ENCODE measurements at places on chromosomes 5 and 9. TPM values are rescaled to one million over a fixed set of nuclear protein-coding genes. Genes with fewer than 3 reads are reported as not detected.

- no peak for DNase-seq
- H3K36me3 ChIP-seq = peaks cover 31% of the 10 kb centered on the region
- no peak overlapping the region for H3K27ac ChIP-seq
- H3K27me3 ChIP-seq = no peaks in the 10 kb centered on the region
Measured at GRCh38 chr5:1465966-1466471, 20.8 kb upstream of the SLC6A3 start.

GRCh38 chr9:32839013-32839885 is 55.9 kb downstream of the TMEM215 start:
- H3K4me1 ChIP-seq = no peaks in the 10 kb centered on the region
- DNase-seq = no peak
- H3K27ac ChIP-seq = no peak overlapping the region
- no peak overlapping the region for H3K4me3 ChIP-seq
- H3K36me3 ChIP-seq = no peaks in the 10 kb centered on the region

DNA sequence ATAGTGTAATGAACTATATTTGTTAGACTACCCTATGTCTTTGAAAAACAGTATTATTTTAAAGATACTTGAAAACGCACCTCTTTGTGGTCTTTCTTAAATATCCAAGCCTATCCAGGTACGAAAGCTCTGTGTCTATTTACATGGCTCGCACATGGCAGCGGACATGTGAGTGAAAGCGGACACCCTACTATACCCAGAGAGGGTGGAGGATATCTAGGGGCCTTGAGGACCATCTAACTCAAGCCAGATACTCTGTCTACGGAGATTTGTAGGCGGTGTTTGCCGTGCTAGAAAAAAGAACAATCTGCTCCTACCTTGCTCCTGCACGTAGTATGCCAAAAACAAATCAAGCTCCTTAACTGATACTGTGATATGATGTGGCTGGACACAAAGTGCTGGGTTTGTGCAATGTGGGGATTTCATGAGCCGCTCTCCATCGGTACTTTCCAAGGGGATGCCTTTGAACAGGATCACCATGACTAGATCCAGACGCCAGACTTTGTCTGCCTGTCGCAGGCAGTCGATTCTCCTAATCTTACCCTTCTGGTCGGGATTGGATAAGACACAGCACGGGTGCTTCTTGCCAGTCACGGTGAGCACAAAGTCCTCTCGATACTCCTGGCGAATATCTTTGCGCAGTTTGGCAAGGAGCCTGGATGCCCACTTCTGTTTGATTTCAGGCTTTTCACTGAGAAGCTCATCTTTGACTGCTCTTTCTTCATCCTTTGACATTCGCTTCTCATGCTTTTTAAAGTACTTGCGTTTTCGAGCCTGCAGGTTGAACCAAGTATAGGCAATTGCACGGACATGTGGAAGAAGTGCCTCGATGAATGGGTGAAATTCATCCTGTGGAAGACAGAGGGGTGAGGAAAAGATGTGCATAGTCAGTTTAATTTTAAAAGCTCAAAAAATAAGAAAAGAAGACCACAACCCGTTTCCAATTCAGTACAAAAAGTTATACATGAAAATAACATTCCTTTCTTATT is 7.0 kb downstream of the NFIB start:
- no peak for DNase-seq
- peaks cover 6% of the 10 kb centered on the region for H3K4me1 ChIP-seq
- no peak overlapping the region for H3K27ac ChIP-seq

DNA sequence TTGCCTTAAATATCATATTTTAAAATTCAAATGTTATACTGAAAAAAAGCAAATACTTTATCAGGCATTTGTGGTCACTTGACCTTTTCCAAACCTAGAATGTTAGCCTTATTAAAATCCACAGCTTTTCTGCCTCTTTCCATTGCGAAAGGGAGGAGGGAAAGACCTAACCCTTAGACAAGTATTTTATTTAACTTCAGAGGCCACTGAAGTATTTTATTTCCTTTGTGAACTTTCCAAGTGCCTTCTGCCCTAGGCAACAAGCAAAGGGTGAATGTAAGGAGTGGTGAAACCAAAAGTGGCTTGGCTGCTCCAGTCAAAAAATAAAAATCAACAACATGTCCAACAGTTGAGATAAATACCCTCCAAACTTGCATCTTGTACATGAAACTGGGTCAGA is 376.1 kb downstream of the EFNA5 start:
- H3K27me3 ChIP-seq = peaks cover 15% of the 10 kb centered on the region
- H3K36me3 ChIP-seq = no peaks in the 10 kb centered on the region
- peaks cover 2% of the 10 kb centered on the region for H3K4me1 ChIP-seq
- no peak overlapping the region for H3K4me3 ChIP-seq

DNA sequence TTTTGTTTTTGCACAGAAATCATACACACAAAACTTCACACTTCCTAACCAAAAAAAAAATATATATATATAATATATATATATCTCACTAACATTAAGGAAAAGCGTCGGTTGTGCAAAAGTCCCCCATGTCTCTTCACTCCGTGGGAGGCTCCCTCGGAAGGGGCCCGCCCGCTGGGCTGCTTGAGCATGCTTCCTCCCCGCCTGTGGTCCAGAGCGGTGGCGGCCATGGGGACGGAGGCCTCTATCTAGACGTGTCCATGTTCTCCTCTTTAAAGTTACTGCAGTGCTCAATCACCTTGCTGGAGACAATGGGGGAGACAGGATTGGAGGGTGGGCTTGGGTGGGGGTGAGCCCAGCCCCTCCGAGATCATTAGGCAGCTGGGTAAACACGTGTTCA is 7.2 kb upstream of the ZDHHC12 start:
- H3K4me3 ChIP-seq = no peak overlapping the region
- no peak for DNase-seq
- H3K36me3 ChIP-seq = no peaks in the 10 kb centered on the region
- H3K4me1 ChIP-seq = peaks cover 2% of the 10 kb centered on the region
- H3K27ac ChIP-seq = no peak overlapping the region
- H3K27me3 ChIP-seq = no peaks in the 10 kb centered on the region

GRCh38 chr5:143592648-143593047 is 189.2 kb upstream of the NR3C1 start:
- no peak overlapping the region for H3K27ac ChIP-seq
- DNase-seq = no peak
- no peak overlapping the region for H3K4me3 ChIP-seq
- no peaks in the 10 kb centered on the region for H3K27me3 ChIP-seq
- peaks cover 15% of the 10 kb centered on the region for H3K4me1 ChIP-seq

DNA sequence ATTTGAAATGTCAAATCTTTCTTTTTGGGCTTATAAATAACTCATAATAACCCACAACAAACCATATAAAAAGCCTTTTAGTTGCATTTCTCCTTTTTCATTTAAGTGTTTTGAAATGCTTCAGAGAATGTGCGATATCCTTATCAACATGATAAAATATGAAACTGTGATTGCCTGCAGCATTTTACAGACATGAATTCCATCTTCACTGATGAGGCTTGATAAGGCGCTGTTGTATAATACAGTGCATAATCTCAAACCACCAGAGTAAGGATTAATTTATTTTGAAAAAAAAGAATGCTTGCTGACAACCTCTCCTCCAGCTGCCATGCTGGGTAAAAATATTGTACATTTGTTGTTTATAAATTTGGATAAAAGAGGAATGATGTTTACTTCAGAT is 216.8 kb downstream of the PBX3 start:
- H3K4me1 ChIP-seq = peaks cover 3% of the 10 kb centered on the region
- no peak overlapping the region for H3K27ac ChIP-seq
- no peak overlapping the region for H3K4me3 ChIP-seq
- no peaks in the 10 kb centered on the region for H3K36me3 ChIP-seq
- no peaks in the 10 kb centered on the region for H3K27me3 ChIP-seq
- DNase-seq = no peak

DNA sequence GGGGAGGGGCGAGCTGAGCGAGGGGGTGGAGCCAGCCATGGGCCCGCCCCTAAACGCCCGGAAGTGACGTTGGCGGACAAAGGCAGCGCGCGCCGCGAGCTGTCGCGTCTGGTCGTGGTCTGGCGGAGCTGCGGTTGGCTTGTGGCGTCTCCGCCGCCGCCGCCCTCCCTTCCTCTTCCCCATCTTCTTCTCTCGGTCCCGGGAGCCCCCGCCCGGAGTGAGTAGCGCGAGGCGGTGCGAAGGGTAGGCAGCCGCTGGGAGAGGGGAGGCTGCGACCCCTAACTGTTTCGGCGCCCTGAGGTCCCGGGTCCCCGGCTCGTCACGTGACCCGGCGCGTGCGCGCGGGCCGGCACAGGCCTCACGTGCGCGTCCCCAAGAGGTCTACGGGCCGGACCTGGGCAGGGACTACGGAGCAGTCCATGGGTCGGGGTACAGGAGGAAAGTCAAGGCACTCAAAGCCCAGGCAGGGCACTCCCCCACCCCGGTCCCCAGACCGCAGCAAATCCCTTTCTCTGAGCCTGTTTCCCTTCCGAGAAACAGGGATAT is at the start of gene NTMT1:
Gene NTMT1, plus strand, starts transcription at position 85 of the 546 bp plus-strand sequence. CDS start 6,541 bp downstream, outside the sequence.
- peak within 1 kb of the TSS; percentile 92 for H3K27ac ChIP-seq
- peaks cover 13% of the 10 kb centered on the region for H3K36me3 ChIP-seq
- peak within 1 kb of the TSS; percentile 85 for H3K4me3 ChIP-seq
- H3K4me1 ChIP-seq = peaks cover 50% of the 10 kb centered on the region
- peaks cover 17% of the 10 kb centered on the region for H3K27me3 ChIP-seq

- no peak overlapping the region for H3K27ac ChIP-seq
- DNase-seq = no peak
- H3K27me3 ChIP-seq = peaks cover 5% of the 10 kb centered on the region
- no peaks in the 10 kb centered on the region for H3K4me1 ChIP-seq
- H3K4me3 ChIP-seq = no peak overlapping the region
Measured at GRCh38 chr5:111764019-111764418, 7.0 kb upstream of the NREP start.

- H3K4me3 ChIP-seq = no peak overlapping the region
- no peak overlapping the region for H3K27ac ChIP-seq
- H3K27me3 ChIP-seq = no peaks in the 10 kb centered on the region
- DNase-seq = no peak
- no peaks in the 10 kb centered on the region for H3K4me1 ChIP-seq
Measured at GRCh38 chr5:172194985-172195774, 1.2 kb downstream of the EFCAB9 start.

GRCh38 chr5:9894571-9895301 is 264.6 kb upstream of the TAS2R1 start:
- no peaks in the 10 kb centered on the region for H3K27me3 ChIP-seq
- H3K4me3 ChIP-seq = no peak overlapping the region
- H3K36me3 ChIP-seq = no peaks in the 10 kb centered on the region
- no peak for DNase-seq

DNA sequence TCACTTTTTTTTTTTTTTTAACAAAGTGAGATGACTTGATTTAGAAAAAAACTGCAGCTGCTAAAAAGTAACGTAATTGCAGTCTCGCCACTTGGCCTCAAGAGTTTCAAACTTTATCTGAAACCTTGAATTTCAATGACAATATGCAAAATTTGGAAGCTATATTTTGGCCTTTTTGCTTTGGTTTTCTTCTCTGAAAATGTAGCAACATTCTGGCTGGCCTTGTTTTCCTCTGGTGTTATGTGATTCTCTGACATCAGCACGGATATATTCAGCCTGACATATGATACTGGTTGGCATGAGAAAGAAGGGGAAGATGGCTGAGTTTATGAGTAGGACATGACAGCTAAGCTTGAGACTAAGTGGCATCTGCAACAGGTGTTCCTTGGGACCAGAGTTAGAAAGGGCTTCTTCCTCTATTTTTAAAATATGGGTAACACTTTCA is 136.5 kb downstream of the MEF2C start:
- peaks cover 6% of the 10 kb centered on the region for H3K4me1 ChIP-seq
- no peak overlapping the region for H3K4me3 ChIP-seq
- H3K27me3 ChIP-seq = peaks cover 14% of the 10 kb centered on the region
- DNase-seq = no peak

DNA sequence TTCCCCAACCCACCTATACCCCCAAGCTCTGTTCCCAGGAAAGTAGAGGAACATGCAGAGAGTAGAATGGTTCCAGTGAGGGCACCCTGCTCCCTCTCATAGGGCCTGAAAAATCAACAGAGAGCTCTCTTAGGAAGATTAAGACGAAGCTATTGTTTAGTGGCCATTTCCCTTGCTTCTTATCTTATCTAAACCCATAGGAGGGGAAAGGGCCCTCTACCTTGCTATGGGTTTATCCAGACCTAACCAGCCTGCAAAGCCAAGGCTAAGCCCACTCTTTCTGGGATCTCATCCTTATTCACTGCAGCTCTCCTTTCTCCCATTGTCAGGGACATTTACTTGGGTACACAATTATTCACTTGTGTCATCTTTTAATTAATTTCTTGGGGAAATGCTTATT is 39.3 kb upstream of the HK3 start:
- peaks cover 16% of the 10 kb centered on the region for H3K4me1 ChIP-seq
- H3K4me3 ChIP-seq = no peak overlapping the region
- peaks cover 18% of the 10 kb centered on the region for H3K36me3 ChIP-seq
- DNase-seq = no peak
- H3K27ac ChIP-seq = no peak overlapping the region
- no peaks in the 10 kb centered on the region for H3K27me3 ChIP-seq

- DNase-seq = no peak
- H3K27me3 ChIP-seq = no peaks in the 10 kb centered on the region
- no peaks in the 10 kb centered on the region for H3K36me3 ChIP-seq
- H3K27ac ChIP-seq = no peak overlapping the region
- no peak overlapping the region for H3K4me3 ChIP-seq
Measured at GRCh38 chr9:126234681-126235335, 91.8 kb upstream of the MVB12B start.

- H3K4me1 ChIP-seq = peaks cover 6% of the 10 kb centered on the region
- H3K27me3 ChIP-seq = no peaks in the 10 kb centered on the region
- no peak overlapping the region for H3K27ac ChIP-seq
- no peak for DNase-seq
- H3K36me3 ChIP-seq = peaks cover 2% of the 10 kb centered on the region
Measured at GRCh38 chr9:2209400-2209799, 194.3 kb downstream of the SMARCA2 start.

GRCh38 chr5:15538516-15538915 is 38.5 kb downstream of the FBXL7 start:
- no peaks in the 10 kb centered on the region for H3K27me3 ChIP-seq
- no peaks in the 10 kb centered on the region for H3K4me1 ChIP-seq
- no peaks in the 10 kb centered on the region for H3K36me3 ChIP-seq
- H3K4me3 ChIP-seq = no peak overlapping the region
- no peak for DNase-seq

GRCh38 chr5:133396814-133397213 is 215.5 kb downstream of the FSTL4 start:
- H3K27ac ChIP-seq = no peak overlapping the region
- H3K4me1 ChIP-seq = peaks cover 39% of the 10 kb centered on the region
- H3K4me3 ChIP-seq = no peak overlapping the region
- H3K36me3 ChIP-seq = no peaks in the 10 kb centered on the region
- H3K27me3 ChIP-seq = peaks cover 5% of the 10 kb centered on the region

- DNase-seq = no peak
- H3K27me3 ChIP-seq = no peaks in the 10 kb centered on the region
- no peak overlapping the region for H3K27ac ChIP-seq
- H3K4me3 ChIP-seq = no peak overlapping the region
Measured at GRCh38 chr9:108743901-108744371, 111.8 kb downstream of the ACTL7B start.

- no peaks in the 10 kb centered on the region for H3K4me1 ChIP-seq
- no peak overlapping the region for H3K4me3 ChIP-seq
- no peak for DNase-seq
- no peak overlapping the region for H3K27ac ChIP-seq
- no peaks in the 10 kb centered on the region for H3K27me3 ChIP-seq
Measured at GRCh38 chr5:7261049-7261448, 134.9 kb upstream of the ADCY2 start.

The ANXA1 gene
- total RNA-seq = 35.1 TPM

The PHF24 gene
- 0.23 TPM for total RNA-seq

The GPBP1 gene
- 82.2 TPM for total RNA-seq

The THBS4 gene
- 0.41 TPM for total RNA-seq

The FAM169A gene
- total RNA-seq = 12.2 TPM

The EIF4E1B gene
- total RNA-seq = not detected

The PCYOX1L gene
- 17.2 TPM for total RNA-seq

The WHRN gene
- total RNA-seq = 4.6 TPM

The EGR1 gene
- 48.0 TPM for total RNA-seq

The C5orf34 gene
- 8.9 TPM for total RNA-seq

The DRD1 gene
- not detected for total RNA-seq

The PCDHB11 gene
- total RNA-seq = not detected

The GRM6 gene
- not detected for total RNA-seq

The NOXA1 gene
- total RNA-seq = 0.66 TPM

Measured in activated naive CD8-positive, alpha-beta T cell treated with anti-CD3 and anti-CD28 coated beads for 36 hours (primary cell).